ENCODE measurements at places on chromosomes 16 and 17.

- DNase-seq: no peak
Observed at GRCh38 chr17:4788807-4789700, at the start of gene GLTPD2. Gene GLTPD2, plus strand, starts transcription at chr17:4788964. Its CDS starts 48 bp downstream, at chr17:4789012.

DNA sequence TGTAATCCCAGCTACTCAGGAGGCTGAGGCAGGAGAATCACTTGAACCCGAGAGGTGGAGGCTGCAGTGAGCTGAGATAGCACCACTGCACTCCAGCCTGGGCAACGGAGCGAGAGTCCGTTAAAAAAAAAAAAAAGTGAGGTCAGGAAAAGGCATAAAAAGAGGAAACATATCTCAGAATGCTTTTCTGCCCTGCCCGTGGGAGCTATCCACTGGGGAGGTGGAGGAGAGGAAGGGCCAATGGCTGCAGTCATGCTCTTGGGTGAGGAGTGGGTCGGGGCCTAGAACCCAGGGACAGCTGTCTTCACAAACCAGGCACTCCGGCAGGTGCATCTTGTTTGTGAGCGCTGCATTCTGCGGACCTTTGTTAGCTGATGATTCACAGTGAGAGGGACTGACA is 60.0 kb upstream of the CDC42EP4 start:
- no peak for DNase-seq

- no peak for DNase-seq
Observed at GRCh38 chr17:33667052-33667509, 374.0 kb upstream of the ASIC2 start.

GRCh38 chr17:82237746-82238471 is 9.1 kb downstream of the SLC16A3 start:
- no peak for DNase-seq

DNA sequence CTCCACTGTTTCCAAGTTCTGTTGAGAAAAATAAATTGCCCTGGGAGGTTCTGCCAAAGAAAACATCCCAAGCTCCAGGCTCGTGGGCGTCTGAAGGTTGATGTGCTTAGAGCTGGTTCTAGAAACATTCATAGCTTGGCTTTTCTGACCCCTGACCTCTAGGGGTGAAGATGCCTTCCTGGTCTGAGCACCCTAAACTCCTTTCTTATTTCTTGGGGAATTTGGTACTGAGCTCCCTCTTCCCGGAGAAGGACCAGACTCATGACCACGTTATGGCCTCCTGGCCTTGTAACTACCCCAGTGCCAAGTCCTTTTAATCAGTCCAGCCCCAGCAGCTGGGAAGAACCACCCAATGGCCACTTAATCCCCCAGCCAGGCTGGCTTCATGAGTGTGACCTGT is 66.4 kb downstream of the MYH11 start:
- DNase-seq: no peak

- DNase-seq: no peak
Observed at GRCh38 chr16:81136390-81137335, 40.5 kb upstream of the GCSH start.

DNA sequence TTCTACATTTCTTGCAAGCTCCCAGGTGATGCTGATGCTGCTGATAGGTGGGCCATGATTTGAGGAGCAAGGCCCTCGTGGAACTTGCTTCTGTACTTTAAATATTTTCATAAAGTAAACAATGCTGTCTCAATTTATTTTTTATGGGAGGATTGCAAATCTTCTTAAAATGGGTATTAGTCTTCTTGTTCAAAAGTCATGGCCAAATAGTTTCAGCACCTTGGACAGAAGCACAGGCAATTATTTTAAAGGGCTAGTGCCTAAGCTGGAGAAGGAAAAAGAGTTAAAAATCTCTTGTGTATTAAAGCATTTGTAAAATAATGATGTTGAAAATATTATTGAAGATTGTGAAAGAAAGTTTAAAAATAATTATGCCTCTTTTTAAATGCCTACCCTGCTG is 50.5 kb downstream of the GPR139 start:
- no peak for DNase-seq

DNA sequence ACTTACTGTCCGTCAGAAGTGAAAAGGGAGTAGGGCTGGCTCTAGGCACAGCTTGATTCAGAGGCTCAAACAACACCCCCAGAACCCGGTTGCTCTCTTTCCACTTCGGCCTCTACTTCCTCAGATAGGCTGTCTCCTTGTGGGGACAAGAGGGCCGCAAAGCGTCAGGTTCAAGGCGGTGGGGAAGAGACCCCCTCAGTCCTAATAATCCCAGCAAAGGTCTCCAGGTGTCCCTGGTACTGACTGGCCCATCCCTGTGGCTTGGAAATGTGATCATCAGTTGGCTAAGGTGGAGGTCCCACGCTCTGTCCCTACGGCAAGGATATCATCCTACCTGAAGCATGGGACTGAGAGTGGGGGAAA is 26.0 kb downstream of the NGFR start:
- DNase-seq: no peak

GRCh38 chr17:66965801-66966262 is 1.3 kb downstream of the CACNG4 start:
- DNase-seq: no peak

DNA sequence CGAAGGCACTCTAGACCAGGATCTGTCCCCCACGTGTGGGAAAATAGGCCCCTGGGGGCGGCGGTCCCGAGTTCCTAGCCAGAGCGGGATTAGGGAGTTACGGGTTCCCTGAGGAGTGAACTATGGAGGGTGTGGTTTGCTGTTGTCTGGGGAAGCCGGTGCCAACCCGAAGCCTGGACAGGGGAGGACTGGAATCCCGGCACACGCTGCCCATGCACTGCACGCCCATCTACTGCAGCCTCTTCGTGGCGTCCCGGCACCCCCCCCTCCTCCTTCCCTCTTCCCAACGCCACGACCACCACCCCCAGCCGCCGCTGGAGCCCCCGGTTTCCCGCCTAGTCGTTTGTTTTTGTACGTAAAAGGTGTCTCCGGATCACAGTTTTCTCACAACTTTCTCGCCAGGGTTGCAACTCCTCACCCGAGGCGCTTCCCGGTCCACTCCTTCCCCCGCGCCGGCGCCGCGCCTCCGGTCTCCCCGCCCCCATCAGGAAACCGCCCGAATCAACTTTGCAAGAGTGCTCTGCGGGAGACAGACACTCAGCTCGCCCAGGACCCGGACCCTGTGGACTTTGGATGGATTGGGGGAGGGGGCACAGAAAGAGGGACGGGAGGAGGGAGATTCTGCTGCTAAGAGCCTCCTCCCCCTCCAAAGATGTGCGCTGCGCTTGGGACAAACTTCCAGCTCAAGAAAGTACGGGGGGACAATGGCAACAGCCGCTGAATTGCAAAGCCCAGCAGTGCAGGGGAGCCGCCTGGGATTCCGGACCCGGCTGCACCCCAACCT is 1.4 kb upstream of the LHX1 start:
- DNase-seq: no peak

DNA sequence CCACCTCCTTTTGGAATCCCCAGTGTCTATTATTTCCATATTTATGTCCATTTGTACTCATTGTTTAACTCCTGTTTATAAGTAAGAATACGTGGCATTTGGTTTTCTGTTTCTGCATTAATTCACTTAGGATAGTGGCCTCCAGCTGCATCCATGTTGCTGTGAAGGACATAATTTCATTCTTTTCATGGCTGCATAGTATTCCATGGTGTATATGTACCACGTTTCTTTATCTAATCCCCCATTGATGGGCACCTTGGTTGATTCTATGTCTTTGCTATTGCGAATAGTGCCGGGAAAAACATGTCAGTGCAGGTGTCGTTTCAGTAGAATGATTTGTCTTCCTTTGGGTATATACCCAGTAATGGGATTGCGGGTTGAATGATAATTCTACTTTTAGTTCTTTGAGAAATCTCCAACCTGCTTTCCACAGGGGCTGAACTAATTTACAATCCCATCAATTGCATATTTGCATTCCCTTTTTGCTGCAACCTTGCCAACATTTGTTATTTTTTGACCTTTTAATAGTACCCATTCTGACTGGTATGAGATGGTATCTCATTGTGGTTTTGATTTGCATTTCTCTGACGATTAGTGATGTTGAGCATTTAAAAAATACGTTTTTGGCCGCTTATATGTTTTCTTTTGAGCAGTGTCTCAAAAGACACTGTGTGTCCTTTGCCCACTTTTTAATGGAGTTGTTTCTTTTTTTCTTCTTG is 373.2 kb upstream of the TNRC6C start:
- DNase-seq: no peak

- DNase-seq: no peak
Observed at GRCh38 chr16:57755061-57755684, 19.6 kb downstream of the KATNB1 start.

DNA sequence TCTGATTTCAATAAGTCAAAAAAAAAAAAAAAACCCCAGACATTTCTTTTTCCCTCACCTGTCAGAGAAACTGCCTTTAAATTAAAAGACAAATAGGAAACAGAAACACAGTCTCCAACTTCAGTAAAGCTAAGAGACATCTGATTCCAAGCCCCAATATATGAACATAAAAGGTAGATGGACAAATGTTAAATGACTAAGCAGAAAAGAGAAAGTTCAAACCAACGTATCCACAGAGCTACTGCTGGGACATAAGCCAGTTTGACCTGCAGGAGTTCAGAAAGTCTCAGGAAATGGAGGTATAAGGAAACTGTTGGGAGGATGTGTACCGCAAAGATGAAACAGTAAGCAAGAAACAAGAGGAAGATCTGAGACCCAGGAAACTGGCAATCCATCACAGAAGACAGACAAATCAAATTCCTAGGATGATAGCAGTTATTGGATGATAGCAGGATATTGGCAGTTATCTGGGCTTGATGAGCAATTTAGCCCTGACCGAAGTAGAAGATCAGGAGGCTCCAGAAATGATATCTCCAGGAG is 135.0 kb downstream of the BRIP1 start:
- no peak for DNase-seq

- no peak for DNase-seq
Observed at GRCh38 chr17:41013181-41013580, 4.3 kb upstream of the KRTAP3-1 start.

DNA sequence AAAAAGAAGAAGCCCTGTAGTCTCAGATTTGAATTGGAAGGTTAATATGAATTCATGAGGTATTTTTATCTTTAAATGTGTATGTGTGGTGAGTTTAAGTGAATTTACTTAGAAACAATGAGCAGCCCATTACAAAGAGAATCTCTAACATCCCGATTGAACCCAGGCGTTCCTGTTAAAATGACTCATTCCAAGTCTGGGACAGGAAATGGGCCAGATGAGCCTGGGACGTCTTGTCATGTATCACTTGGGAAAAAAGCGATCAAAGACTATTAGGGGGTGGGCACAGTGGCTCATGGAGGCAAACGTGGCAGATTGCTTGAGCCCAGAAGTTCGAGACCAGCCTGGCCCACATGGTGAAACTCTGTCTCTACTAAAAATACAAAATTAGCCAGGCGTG is 81.6 kb downstream of the SEC14L1 start:
- DNase-seq: no peak

DNA sequence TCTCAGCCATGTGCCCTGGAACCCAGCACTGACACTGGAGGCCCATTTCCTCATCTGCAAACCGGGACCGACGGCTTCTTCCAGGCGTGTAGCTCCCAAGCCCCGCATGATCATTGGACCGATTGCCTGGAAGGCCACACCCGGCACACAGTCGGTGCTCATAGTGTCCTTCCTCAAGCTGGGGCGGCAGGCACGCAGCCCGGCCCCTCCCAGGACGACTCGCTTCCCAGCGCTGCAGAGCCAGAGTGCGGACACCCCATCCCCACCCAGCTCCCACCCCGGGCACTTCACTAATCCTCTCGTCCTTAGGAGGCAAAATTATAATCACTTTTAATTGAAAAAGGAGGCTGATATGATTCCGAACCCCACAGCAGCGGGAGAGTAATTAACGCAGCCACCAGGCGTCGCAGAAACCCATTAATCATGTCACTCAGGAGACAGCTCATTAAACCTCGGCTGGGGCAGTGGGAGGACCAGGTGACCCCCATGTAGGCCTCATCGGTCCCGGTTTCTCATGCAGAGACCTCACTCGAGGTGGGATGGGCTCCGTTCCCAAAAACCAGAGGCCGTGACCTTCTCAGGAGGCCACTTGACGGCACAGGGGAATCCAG is 33.1 kb downstream of the ZNF469 start:
- DNase-seq: no peak

DNA sequence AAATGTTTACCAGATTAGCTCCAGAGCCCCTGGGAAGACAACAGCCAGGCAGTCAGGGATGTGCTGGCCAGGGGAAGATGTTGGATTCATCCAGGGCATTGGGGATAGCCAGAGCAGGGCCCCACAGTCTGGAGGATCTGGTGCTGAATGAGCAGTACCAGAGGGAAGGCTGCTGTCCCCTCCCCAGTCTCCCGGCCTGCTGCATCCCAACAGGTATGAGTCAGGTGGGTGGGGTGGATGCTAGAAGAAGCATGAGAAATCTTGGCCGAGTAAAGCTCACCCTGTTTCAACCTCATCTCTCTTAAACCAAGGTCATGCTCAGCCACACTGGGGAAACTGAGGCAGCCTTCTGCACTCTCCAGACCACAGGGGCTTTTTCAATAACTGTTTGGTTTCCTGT is 71.9 kb upstream of the SEC14L1 start:
- no peak for DNase-seq

GRCh38 chr17:57662041-57662440 is 83.1 kb downstream of the CCDC182 start:
- DNase-seq: no peak

DNA sequence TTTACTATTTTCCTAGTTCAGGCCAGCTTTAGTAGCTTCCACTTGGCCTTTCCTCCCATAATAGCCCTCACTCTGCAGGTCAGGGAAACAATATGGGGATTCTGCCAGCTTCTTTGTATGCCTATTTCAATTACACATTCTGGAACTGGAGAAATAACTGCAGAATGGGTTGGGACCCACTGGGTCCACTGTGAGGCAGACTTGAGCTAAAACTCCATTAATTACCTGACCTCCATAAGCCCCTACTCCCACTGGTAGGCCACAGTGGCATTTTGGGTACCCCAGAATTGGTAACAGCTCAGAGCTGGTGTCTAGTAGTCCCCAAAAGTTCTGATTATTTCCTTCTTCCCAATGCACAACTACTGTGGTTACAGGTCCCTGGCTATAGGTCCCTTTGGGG is 16.7 kb upstream of the TENT4B start:
- DNase-seq: no peak

DNA sequence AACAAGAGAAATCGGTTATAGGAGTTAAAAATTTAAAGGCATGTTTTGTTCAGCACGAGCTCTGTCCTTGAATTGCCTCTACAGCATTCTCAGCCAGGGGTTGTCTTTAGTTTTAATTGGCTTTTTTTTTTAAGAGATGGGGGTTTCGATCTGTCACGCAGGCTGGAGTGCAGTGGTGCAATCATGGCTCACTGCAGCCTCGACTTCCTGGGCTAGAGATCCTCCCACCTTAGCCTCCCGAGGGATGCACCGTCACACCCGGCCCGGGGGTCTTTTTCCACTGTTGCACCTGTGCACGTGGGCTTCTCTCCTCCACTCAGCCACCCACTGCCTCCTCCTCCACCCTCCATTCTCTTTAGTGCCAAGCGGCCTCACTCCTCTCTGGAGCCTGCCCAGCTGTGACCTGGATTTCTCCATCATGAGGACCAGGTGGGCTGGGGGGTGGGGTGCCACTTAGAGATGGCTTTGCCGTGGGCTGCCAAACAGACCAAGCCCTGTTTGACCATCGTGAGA is 106.8 kb upstream of the SEC14L1 start:
- DNase-seq: no peak
